ENCODE measurements at places on chromosomes 4 and X.

DNA sequence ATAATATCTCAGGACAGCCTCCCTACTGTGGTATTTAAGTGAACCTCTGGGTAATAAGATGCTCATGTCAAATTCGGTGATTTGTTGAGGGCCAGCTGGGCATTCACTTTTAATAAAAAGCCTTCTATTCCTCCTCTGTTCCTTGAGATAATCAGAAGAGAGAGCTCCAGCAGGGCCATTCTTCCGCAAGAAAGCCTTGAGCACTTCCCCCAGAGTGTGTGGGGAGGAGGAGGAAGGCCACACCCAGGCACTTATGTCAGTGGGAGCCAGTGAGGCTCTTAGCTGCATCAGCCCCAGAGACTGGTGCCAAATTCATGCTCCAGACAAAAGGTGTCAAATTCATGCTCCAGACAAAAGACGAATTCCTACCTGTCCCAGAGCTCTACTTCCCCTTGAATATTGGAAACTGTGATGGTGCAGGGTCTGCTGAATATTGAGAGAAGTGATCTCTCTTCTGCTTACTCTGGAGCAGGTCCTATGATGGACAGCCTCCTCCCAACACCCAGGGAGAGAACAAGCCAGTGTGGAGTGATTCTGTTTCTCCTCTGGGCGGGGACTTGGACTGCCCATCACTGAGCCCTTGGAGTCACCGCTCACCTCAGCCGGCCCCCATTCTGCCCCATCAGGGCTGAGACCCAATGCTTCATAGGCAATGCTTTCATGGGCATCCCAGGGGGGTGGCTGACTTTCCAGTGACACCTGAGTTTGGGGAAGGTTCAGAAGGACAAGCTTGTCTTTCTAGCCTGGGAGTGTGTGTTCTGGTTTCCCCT is 68.1 kb downstream of the FHDC1 start:
- no peak for DNase-seq

- no peak for DNase-seq
These were observed 1118.2 kb downstream of the ARAP2 start for GRCh38 chr4:35125995-35126712.

DNA sequence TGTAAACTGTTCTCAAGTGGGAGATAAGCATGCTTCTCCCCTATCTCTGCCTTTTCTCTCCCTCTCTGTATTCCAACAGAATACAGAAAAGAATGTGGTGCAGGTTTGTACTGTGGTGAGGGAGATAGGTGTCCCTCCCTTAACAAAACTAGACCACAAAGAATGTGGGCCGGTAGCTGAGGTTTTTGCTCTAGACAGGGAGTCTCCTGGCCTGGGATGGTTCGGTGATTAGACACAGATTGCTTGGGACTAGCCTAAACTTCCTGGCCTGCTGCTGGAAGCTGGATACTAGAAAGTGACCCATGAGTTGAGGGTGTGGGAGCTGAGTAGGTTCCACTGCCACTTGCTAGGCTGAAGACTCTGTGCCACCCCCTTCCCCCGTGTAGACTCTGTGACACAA is 143.0 kb downstream of the CXXC4 start:
- DNase-seq = no peak

DNA sequence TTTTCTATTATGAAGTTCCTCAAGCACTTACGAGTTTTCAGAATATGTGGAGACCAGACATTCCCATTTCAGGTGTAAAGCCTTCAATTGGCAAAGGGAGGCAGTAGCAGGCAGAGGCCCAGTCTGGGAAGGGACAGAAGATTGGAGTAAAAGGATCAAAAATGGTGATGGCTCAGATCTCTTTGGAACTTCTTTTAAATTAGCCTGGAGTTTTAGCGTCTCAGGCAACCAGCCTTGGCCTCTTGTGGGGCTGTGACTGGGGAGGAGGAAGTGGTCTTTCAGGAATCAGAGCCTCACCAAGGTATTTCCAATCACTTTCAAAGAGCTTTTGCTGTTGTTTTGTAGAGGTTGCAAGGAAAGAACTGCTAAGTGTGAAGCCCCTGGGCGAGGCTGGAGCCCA is 239.1 kb downstream of the FRAS1 start:
- DNase-seq = no peak

- DNase-seq = no peak
These were observed 200.2 kb downstream of the GUCY2F start for GRCh38 chrX:109281483-109282275.

DNA sequence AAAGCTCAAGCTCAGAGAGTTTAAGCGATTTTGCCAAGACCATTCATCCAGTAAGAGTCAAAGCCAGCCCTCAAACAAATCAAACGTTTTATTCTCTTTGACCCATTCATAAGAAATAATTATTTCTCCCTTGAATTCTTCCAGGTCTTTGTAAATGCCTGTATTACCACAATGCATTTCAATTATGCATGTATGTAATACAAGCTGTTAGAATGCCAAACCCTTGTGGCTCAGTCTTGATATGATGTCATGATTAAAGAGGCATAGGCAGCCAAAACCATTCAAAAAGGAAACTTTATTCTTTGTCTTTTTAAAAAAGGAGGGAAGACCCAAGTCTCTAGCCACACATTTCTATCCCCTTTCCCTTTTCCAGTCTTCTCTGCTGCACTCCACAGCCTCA is 56.5 kb upstream of the PGM2 start:
- no peak for DNase-seq

DNA sequence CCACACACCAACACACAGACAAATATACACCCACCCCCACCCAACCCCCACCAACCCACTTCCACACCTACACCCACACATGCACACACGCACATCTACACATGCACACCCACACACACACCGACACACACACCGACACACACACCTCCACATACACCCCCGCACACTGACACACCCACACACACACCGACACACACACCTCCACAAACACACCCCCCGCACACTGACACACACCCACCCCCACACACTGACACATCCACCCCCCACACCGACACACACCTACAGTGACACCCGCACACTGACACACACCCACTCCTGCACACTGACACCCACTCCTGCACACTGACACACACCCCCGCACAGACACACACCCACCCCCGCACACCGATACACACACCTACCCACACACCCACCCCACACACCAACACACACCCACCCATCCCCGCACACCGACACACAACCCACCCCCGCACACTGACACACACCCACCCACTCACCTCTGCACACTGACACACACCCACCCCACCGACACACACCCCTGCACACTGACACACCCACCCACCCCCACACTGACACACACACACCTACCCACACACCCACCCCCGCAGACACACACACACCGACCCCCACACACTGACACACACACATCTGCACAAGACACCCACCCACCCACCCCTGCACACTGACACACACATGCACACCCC is 31.1 kb downstream of the FGFRL1 start:
- DNase-seq = no peak

GRCh38 chrX:37651921-37652452 is 33.6 kb upstream of the XK start:
- no peak for DNase-seq

DNA sequence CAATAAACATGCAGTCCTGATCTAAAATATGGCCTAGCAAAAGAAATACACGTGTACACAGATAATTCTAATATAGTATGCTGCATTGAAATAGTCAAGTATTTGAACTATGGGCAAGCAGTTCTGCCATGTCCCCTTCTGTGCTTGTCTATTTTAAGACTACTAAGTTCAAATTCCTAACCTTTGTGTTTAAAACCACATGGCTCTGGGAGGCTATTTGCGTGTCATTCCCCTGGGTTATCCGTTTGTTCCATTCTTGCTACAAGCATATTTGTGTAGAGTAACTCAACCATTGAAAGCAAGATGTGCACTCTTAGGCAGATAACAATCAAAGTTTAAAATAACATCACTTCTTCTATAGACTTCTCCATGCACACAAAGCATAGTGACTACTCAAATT is 25.4 kb upstream of the TBC1D1 start:
- no peak for DNase-seq

- no peak for DNase-seq
These were observed 503.5 kb upstream of the ARX start for GRCh38 chrX:25519258-25519657.

DNA sequence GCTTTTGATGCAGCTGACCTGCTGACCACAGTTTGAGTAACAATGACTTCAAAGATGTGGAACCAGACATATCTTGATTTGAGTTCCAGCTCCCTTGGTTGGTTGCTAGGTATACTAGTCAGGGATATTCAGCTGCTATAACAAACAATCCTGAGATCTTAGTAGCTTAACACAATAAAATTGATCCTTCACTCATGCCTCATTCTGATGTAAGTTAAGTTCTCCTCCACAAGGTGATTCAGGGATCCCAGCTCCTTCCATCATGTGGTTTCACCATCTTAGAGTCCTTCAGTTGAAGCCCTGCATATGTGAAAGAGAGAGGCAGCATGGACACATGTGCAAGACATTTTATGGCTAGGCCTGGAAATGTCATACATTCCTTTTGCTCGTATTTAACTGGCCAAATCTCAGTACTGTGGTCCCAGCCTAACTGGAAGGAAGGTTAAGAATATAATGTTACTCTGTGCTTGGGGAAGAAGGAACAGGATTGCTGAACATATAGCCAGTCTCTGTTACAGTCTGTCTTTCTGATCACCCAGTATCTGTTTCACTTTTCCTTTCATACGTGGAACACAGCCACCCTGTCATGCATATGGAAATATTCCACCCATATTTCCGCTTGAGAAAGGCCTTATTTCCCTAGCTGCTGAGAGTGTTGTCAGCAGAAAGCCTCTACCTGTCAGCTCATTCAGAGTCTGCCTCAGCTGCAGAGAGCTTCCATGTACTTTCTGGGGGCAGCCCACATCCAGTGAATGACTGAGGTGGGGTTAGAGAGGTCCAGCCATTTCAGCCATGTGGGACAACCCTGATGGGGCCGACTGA is 7.1 kb downstream of the SMIM9 start:
- no peak for DNase-seq

DNA sequence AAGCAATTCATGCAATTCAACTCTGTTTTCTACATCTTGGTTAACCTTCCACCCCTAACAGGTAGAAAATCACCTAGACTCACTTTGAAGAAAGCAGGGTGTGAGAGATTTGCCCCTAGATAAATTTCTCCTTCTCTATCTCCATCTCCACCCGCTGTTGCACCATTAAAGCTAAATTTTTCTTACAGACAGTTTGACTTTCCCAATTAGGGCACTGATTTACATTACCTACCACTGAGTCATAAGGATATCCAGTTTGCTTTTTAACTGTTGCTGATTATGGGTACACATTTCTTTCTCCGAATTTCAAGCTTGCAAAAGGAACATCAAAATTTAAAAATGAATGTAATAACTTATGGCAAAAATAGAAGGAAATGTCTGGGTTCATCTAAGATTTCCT is 13.0 kb downstream of the SLC7A11 start:
- no peak for DNase-seq

GRCh38 chrX:106670631-106671030 is 55.9 kb upstream of the RNF128 start:
- no peak for DNase-seq

GRCh38 chr4:10761903-10762302 is 77.3 kb upstream of the CLNK start:
- no peak for DNase-seq

GRCh38 chrX:69523314-69523713 is 19.2 kb downstream of the NALF2 start:
- DNase-seq = no peak

- no peak for DNase-seq
These were observed 28.0 kb downstream of the DMD start for GRCh38 chrX:33183361-33183760.

DNA sequence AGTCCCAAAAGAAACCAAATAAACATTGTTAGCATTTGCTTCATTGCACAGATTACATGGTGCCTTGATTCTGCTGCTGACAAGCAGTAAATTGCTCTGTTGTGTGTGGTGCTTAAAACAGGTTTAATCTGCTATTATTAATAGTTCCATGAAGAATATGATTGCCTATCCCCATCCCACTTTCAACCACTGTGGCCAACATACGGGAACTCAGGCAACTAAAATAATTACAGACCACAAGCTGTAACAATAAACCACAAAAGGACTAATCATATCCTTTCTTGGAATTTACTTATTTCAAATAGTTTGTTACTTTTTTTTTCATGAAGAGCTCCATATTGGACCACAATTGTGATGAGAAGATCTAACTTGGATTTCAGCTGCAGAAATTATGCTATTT is 131.5 kb downstream of the PACRGL start:
- no peak for DNase-seq

DNA sequence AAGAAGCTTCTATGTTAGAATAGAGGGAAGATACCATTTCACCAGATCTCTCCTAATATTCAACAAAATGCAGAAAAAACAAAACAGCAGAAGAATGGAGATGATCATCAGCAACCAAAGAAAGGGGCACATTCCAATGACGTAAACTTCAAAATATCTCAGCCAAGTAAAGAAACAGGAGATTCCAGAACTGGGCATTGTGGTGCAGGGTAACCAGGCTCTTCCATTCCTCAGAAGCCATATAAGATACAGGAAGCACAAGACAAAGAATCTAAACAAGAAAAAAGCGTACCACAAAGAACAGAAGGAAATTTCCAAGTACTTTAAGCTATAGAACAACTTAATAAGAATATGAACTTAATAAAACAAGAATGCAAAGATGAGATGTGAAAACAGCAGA is 6.9 kb upstream of the ARMCX4 start:
- no peak for DNase-seq

DNA sequence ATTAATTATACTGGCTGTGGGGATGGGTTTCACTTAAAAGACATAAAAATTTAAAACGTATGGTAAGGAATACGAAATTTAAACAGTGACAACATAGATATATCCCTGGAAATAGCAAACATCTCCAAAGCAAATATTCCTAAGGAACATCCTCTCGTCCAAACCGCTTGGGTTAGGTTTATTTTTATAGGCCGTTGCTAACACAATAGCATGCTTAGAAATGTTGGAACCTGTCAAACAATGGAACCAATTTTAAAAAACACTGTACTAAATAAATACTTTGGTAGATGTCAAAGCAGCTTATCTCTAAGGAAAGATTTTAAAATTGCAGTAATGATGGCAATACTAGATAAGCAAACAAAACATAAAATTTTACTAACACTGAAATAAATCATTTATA is 45.4 kb downstream of the SEC24D start:
- no peak for DNase-seq

- DNase-seq = no peak
These were observed 559.1 kb downstream of the FSTL5 start for GRCh38 chr4:161604516-161605300.

DNA sequence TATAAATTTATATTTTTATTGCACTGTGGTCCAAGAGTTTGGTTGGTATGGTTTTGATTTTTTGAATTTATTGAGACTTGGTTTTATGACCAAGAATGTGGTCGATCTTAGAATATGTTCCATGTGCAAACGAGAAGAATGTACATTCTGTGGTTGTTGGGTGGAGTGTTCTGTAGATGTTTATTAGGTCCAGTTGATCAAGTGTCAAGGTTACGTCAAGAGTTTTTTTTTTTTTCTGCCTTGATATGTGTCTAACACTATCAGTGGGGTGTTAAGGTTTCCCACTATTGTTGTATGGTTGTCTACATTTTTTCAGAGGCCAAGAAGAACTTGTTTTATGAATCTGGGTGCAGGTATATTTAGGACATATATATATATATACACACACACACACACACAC is 10.8 kb downstream of the ETDB start:
- DNase-seq = no peak

- DNase-seq = no peak
These were observed 50.9 kb downstream of the COX18 start for GRCh38 chr4:73018595-73018994.

Data from stimulated activated CD4-positive, alpha-beta T cell treated with anti-CD3 and anti-CD28 coated beads, TNF-alpha, amount 100 ng/mL, for 48 hours (primary cell).